Anterior cingulate cortex (tissue), 58 donors: ENCODE measurements at places on chromosomes 3 and 15.

DNA sequence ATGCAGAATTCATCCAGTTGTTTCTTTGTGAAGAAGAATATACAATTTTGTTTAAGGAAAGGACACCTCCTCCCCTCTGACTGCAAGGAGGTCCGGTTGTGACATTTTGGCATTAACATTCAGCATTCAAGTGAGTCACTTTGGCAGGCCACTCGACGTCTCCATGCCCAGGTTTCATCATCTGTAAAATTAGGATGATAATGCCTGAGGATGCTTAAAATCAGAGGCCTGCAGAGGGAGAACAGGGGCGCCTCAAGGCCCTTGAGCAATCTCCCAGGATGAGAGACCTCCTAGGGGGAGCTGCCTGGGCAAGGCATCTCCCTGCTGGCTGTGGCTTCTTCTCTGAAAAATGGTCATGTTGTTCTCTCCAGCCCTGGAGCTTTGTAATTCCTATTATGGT, 236.0 kb downstream of the CACNA2D3 start:
- DNase-seq: no peak

DNA sequence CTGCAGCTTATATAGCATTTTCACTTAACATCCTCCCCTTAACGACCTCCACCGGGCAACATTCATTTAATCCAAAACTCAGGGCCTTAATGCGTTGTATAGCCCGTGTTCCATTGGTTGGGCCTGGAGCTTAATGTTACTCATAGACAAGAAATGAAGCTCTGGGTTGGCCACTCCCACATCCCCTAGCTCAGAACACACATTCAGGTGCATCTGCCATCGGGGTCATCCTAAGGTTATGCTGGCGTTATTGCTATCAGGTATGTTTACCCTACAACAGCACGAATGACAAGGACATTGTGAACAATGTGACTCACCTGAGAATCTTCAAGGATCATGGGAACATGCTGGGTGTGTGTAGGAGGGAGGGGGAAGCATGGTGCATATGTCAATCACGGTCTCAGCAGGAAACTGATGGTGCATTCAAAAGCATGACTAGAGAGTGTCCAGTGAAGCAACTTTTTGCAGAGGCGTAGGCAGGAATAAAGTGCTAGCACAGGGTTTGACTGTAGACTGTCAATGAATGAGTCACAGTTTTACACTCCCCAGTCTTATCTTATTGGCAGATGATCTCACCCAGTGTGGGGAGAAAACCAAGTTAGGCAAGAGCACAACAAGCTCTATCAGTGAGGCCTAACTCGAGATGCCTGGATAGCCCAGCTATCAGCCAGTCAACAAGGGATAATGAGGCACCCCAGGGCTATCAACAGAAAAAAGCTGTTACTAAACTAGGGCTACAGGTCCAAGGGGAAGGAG, 402.1 kb upstream of the MCTP2 start:
- DNase-seq: no peak

DNA sequence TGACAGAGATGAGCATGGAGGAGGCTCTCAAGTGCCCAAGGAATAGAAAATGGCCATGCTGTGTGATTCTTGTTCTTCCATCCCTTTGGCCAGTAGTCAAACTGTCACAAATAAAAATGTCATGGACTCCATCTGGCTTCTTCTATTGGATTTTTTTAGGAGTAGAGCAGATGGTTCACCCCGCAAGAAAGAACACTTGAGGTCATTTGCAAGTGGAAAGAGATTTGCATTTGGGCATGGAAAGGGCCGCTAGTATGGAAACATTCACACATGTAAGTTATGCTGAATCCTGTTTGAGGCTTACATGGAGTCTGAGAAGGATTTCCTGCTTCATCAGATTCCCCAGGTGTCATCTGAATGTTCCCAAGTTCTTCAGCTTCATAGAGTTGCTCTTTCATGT, 53.1 kb upstream of the CFAP161 start:
- DNase-seq: no peak

DNA sequence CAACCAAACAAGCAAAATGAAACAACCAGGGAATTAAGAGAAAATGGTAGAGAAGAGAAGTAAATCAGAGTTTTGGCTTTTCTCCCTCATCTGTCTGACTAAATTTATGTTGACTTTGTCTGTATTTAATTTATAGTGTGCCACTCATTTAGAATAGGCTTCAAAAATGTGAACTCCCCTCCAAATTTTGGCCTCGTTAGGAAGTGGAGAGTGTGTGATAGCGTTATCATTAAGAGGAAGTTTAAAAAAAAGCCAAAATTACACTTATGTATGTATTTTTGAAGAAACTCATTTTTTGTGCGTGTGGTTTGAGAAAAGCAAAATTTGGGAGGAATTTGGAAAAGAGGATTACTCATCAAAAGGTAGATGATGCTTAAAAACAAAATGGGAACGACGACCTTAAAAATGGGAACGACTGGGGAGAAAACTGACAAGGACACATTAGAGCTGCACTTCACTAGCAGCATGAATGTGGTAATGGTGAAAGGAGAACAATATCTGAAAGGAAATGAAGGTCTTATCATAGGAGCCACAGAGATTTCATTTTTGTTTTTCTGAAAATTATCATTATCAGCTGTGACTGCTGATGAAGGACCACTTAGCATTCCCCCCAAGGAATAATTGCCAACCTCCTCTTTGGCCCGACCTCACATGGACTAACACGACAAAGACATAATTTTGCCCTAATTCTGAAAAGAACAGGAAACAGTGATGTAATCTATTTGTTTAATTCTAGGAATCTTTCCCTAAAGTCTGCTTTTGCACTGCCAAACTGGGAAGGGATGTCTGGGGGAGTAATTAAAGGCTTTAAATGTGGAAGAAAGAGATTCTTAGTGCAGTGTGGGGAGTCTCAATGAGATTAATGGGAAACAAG, 163.2 kb upstream of the P2RY1 start:
- DNase-seq: no peak

DNA sequence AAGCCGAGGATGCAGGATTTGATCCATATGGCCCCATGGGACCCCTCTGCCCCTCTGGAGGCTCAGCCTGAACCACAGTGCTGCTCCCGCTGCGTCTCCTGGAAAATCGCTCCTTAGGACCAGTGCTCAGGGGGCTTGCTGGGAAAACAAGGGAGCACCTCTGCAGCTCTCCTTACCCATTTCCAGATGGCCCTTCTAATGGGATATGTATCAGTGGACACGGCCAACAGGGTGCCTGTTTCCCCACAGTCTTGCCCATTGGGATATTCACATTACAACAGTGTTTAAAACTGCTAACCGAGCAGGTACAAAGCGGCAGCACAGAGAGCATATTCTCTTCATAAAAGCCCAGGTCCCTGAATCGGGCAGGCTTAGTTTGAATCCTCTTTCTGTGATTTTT, 27.1 kb downstream of the TMEM44 start:
- DNase-seq: no peak

DNA sequence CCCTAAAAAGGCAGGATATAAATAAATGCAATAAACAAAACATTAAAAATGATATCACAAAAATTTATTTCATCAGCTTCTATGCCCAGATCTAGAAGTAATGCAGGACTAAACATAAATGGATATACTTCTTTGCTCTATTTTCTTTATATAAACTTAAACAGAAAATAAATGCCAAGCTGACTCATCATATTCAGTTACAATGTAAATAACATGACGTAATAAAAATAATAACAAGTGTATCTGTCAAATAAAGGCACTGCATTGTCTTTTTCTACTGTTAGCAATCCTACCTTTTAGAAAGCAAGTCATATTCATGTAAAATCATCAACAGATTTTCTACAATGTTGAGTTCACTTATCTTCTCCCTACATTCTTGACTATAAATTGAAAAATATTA, 61.6 kb downstream of the NEK10 start:
- DNase-seq: no peak

DNA sequence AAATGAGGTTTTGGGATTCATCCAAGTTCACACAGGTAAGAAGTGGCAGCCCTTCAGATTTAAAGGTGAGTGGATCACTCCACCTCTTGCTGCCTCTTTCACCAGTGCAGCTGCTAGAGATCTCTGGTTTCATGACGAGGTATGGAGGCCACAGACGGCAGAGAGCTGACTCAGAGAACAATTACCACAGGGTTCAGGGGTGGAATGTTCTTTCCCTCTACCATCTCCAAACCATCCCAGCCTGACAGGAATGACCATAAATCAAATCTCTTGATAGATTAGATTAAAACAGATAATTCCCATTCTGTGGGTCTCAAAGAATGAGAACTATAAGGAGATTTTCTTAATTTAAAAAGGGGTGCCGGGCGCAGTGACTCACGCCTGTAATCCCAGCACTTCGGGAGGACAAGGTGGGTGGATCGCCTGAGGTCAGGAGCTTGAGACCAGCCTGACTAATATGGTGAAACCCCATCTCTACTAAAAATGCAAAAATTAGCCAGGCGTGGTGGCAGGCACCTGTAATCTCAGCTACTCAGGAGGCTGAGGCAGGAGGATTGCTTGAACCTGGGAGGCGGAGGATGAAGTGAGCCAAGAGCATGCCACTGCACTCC, 174.2 kb upstream of the ATP11B start:
- DNase-seq: no peak

GRCh38 chr3:72338942-72339669, 509.1 kb downstream of the SHQ1 start:
- no peak for DNase-seq

DNA sequence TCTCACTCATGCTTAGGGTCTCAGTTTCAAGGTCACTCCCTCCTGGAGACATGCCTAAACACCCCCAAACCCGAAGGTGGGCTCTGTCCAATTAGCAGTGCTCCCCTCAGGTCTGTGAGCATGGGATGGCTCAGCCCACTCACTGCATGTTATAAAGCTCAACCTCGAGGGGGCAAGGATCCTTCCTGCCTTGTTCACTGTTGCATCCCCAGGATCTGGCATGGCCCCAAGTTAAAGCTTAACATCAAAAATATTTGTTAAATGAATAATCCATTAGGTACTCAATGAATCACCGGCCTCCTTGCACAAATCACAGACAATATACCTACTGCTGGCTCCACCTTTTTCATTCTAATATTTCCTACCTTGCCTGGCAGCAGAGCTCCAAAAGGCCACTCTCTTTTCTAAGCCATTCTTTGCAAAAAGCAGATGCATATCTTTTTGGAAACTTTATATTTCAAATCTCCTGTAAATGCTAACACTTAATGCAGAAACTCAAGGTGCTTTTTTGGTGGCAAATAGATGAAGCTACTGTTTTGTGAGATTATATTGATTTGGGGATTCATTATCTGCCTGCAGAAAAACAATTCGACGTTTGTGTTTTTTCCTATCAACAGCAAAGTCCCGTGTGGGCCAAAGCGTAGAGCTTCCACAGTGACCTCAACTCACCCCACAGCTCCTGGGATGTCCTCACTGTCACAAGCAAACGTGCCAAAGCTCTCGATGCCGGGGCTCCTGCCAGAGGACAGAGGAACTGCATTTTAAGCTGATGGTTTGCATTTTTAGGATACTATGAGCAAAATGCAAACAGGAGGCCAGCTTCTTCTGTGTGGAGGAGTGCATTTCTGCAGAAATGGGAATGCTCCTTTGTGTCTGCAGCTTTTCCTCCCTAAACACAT, 35.4 kb downstream of the PCOLCE2 start:
- no peak for DNase-seq

GRCh38 chr3:161108840-161109239, 3.7 kb upstream of the B3GALNT1 start:
- DNase-seq: no peak

GRCh38 chr15:43241100-43241499, 20.3 kb upstream of the EPB42 start:
- peak; percentile 10 for DNase-seq

GRCh38 chr3:175489406-175489805, 630.3 kb downstream of the NAALADL2 start:
- no peak for DNase-seq

DNA sequence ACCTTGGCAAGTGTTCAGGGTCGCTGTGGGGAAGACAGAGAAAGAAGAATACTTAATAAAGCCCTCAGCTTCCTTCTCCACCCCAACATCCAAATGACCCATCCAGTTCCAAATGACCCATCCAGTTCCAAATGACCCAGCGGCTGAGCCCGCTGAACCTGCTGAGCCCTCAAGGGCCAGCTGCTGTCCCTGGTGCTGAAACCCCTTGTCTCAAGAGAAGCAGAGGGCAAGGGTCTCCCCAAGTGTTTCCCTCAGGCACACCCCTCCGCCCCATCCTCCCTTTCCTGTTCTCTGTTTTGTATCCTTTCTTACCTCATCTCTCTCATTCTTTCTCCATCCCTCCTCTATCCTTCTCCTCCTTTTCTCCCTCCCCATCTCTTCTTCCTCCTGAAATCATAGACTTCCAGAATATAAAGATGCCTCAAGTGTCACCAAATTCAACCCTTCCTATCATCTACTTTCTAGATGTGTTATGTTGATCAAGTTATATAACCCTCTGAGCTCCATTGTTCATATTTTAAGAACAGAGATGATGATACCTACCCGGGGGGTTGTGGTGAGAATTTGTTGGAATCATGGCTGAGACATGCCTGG, 29.0 kb downstream of the CCDC33 start:
- no peak for DNase-seq

- no peak for DNase-seq
Measured at GRCh38 chr3:49015765-49016164, 2.6 kb downstream of the DALRD3 start.

GRCh38 chr3:6120786-6121185, 740.1 kb upstream of the GRM7 start:
- DNase-seq: no peak

DNA sequence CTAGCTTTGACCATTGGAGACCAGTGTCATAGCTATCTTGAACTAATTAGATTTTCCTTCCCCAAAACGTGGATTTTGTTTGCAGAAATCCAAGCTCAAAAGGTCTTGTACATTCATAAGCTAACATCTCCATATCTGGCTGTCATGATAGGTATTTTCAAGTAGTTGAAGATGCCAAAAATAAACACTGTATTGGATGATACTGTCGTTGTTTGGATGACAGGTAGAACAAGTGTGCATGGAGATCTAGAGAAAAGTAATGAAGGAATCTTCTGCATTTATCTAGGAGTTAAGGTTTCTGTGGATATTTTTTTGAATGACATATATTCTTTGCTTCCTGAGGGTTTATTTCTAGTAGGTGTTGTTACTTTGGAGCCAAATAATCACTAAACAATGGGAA, 1696.1 kb downstream of the SI start:
- no peak for DNase-seq

GRCh38 chr15:92625251-92625980, 30.2 kb downstream of the FAM174B start:
- no peak for DNase-seq

- DNase-seq: no peak
Measured at GRCh38 chr3:133931084-133931483, 35.4 kb upstream of the RAB6B start.

DNA sequence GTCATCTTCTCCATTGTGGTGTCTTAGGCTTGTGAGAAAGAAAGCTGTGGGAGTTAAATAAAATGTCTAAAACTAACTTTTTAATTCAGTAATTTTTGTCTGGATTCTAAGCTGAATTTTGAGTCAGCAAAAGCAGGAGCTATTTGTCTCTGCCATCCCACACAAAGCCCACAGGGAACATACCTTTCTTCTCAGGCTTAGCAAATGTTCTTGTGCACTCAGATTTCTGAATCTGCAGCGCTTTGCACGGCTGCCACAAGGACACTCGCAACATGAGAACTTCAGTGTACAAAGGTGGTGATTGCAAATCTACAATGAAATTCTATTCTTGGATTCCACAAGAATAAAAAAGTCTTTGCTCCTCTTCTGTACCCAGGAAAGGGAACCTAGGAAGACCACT, 88.2 kb upstream of the RNF7 start:
- DNase-seq: no peak
